ENCODE measurements at places on chromosomes 16 and 17.
A peak's percentile ranks its signal among the peaks of the same experiment; 100 is the strongest.

DNA sequence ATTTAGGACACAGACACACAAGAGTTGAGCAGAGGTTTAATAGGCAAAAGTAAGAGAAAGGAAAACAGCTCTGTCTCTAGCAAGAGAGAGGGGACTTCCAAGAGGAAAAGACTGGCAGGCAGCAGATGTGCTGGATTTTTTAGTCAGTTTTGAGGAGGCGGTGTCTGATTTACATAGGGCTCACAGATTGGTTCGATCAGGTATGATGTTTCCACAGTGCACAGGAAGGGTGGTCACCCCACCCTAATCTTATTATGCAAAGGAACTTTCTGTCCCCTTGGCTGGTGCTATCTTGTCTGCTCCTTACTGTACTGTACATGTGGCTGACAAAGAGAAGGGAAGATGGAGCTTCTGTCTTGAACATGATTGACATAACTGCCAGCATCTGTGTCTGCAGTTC is 25.3 kb downstream of the BFAR start:
- peak; percentile 14 for DNase-seq

GRCh38 chr16:66057057-66057456 is 309.4 kb upstream of the CDH5 start:
- DNase-seq = no peak

DNA sequence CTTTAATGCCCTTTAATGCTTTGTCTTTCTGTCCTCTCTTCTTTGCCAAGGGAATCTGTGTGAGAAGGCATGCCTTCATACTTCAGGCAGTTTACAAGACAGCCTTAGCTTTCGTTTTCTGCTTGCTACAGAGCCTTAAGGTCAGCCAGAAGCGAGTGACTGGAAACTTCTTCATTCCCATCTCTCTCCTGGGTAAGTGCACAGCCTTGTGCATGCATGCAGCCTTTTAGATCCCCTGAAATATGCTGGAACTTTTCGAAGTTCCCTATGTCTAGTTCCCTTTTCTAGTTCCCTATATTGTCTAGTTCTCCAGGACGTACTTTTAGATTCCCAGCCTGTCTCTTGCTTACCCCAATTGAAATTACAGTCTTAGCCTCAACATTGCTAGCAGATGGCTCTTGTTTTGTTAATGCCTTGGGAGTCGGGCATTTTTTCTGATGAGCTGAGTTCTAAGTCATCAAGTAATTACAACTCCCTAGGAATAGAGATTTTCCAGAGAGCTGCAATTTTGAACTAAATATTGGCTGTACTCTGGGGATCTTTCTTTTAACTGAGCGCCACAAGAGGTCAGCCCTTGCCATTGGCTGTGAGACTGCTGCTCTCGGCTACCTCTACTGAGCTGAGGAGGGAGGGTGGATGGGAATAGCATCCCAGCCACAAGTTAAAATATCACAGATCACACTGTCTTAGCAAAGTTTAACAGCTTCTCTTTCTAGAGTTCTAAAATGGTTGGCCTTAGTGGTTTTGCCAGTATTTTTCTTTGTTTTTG is 22.7 kb upstream of the PPM1D start:
- DNase-seq = peak; percentile 52

- DNase-seq = peak; percentile 93
Observed at GRCh38 chr16:84526794-84527531, 22.5 kb upstream of the MEAK7 start.

DNA sequence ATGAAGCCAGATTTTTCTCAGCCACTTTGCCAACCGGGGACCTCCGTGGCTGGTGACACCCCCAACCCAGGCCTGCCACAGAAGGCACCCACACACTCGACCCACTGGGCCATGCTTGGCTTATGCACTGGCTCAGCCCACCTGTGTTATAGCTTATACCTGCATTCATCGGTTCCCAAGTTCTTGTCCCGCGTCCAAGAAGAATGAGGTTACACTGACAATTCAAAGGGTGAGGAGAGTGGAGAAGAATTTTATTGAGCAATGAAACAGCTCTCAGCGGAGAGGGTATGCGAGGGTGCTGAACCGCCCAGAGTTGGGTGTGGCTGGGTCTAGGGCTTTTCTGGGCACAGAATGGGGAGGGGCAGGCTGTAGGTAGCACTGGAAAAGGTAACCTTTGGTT is 22.2 kb upstream of the CDH15 start:
- no peak for DNase-seq

DNA sequence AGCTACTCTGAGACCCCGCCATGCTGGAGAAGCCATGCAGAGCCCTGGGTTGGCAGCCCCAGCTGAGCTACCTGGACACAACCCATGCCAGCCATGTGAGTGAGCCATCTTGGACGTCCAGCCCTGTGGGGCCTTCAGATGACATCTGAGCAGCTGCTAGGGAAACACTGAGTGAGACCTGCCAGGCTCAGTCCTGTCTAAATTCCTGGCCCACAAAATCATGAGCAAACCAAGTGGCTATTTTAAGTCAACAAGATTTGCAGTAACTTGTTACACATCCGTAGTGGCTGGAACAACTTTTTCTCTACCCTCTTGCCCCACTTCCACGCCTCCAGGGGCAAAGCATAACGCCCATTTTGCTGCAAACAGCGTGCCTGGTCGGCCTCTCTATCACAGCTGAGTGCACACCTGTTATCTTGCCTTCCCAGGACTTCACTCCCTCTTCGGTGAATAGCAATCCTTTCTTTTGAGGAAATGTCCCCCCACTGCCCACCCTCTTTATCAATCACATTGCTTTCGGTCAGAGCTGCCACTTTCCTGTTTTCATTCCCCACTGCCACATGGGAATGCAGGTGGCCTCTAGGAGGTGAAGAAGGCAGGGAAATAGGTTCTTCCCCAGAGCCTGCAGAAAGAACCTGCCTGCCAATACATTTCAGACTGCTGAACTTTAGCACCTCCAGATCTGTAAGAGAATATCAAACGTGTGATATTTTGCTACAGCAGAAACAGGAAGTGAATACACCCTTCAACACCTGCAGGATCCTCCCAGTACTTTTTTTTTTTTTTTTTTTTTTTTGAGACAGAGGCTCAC is 7.4 kb upstream of the SCIMP start:
- no peak for DNase-seq

DNA sequence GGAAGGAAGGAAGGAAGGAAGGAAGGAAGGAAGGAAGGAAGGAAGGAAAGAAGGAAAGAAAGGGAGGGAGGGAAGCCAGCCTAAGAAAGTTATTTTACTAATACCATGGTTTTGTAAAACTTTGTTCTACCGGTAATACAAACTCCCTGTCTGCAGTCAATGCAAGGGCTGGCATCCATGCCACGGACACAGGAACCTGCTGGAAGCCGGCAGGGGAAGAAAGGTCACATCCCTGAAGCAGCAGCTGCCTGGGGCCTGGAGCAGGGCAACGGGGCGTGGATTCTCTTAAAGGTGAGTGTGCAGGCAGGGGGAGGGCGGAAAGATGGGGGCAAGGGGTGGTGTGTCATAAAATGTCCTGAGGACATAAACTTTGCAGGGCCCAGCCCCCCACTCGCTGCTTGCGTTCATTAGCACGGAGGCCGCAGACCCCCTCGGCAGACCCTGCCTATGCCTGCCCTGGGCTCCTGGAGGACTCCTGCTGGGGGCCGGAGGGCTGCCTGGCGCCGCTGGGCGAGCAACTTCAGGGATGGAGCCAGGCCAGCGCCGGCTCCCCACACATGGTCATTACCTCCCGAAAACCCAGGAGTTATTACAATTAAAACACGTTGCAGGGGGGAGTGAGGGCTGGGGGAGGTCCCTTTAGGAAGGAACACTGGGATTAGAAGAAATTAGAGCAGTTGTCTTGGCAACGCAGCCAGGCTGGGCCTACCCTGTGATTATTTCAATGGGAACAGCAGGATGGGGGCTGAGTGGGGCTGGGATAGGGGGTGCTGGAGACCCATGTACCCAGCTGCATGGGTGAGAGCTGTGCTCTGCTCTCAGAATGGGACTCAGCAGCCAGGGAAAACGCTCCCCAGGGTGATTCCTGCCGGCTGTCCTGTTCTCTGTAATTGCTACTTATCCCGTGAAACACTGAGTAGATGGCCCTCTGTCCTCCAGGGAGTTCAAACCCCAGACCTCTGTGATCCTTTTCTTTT is 257.9 kb downstream of the SOX9 start:
- DNase-seq = no peak

GRCh38 chr17:79797492-79798298 is 818 bp upstream of the CBX8 start:
- peak; percentile 89 for DNase-seq

- peak; percentile 56 for DNase-seq
Observed at GRCh38 chr16:50509521-50510341, 38.5 kb upstream of the NKD1 start.

- DNase-seq = peak; percentile 53
Observed at GRCh38 chr16:54145881-54146280, 140.7 kb downstream of the IRX3 start.

GRCh38 chr16:70688246-70688742 is 2.4 kb upstream of the MTSS2 start:
- DNase-seq = no peak

- DNase-seq = no peak
Observed at GRCh38 chr17:81160747-81161453, 4.4 kb upstream of the PVALEF start.

DNA sequence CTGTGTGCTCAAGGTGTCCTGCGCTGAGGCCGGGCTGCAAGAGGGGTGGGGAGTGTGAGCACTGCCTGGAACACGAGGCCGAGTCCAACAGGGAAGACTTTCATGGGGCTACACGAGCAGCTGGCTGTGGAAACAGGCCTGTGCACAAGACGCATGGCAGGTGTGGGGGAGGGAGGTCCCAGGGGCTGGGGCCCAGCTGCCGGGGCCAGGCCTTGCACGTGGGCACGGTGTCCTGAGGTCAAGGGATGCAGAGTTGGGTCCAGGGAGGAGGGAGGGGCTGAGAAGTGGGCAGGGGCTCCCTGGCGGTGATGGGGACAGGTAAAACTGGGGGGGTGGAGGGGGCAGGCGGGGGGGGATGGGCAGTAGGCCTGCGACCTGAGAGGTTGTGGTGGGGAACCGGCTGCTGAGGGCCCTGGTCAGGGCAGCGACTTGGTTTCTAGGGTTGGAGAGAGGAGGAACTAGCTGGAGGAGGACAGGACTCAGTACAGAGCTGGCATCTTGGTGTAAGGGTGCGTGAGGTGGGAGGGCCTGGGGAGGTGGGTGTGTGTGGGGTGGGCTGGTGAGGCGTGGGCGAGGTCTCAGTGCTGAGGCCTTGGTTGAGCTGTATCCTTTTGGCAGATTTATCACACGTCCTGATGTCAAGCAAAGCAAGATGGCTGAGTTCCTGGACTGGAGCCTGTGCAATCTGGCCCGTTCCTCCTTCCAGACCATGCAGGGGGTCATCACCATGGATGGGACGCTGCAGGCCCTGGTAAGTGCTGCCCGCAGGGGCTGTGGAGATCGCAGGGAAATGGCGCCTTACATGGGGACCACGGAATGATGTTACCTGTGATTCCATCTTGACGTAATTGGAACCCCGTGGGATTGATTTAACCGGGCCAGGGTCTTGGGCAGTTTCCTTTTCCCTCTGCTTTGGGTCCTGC is 29.4 kb downstream of the TBCD start:
- no peak for DNase-seq

- no peak for DNase-seq
Observed at GRCh38 chr16:23225634-23226033, 43.1 kb downstream of the SCNN1G start.

DNA sequence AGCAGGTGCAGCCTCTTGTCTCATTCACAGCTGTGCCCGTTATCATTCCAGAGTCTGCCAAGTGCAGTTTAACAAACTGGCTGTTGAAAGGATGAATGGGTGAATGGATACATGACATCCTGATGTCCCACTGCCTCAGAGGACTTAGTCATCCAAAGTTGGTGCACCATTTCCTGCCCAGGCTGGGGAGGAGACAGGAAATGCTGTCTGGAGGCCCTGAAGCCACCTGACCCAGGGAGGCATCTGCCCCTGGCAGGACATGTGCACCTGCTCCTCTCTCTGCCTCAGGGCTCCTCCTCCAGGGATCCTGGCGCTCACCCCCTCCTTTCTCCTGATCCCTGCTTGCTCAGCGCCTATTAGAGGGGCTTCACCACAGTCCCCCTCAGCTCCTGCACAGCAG is 1.8 kb upstream of the CD300C start:
- no peak for DNase-seq

DNA sequence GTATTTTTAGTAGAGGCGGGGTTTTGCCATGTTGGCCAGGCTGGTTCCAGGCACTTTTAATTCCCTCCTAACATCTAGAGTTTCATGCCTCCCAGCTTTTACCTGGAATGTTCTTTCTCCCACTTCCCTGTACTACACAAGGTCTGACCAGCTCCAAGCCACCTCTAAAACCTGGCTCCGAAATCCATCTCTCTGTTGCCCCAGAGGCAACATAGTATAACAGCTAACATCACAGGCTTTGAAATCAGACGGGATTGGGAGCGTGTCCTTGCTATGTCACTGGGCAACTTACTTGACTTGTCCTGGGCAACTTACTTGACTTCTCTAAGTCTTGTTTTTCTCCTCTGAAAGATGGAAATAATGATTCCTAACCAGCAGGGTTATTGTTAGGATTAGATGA is 15.1 kb downstream of the UNC45B start:
- DNase-seq = no peak

- DNase-seq = peak; percentile 34
Observed at GRCh38 chr16:138049-138417, 440 bp downstream of the NPRL3 start.

DNA sequence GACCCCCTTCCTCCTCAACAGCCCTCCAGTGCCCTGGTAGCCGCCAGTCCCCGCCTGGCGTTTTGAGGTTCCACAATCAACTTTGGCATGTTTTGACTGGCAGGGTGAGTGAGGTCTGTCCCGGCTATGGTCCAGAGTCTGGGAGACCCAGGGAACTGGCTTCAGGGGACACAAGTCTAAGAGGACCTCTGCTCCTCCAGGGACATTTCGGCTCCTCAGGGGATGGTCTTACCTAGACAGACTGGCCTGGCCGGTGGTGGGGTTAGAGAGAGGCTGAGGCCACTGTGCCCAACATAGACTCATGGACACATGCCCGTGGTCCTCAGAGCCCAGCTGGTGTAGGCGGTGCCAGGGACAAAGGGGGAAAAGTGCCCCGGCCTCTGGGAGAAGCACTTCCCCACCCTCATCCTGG is 2.2 kb downstream of the TMC8 start:
- DNase-seq = no peak

DNA sequence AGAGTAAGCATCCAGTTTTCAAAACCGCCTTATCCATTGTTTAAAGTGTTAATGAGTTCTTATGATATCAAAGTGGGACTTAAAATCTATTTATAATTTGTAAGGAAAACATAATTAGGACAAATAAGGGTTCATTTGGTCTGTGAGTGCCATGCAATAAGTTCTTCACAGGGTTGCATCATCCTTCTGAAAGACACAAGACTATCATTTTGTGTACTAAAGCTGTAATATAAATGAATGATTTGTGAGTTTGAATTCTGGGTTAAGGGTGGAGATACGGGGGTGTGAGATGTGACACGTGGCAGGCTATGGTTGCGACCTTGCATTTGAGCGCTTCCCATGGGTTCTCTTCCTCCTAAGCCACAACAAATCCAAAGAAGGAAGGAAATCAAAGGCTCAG is 6.8 kb downstream of the GAN start:
- DNase-seq = no peak

DNA sequence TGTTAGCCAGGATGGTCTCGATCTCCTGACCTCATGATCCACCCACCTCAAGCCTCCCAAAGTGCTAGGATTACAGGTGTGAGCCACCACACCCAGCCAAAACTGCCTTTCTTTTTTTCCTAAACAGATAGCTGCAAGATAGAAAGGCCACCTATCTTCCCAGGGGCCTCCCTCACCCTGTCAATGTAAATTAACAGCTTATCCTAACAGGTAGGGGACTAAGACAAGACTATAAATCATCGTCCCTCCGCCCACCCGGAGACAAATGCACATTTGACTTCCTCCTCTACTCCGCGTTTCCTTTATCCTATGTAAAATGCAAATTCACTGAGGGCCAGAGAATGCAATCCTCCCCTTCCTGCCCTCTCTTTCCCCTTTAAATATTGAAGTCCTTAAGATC is 71.4 kb downstream of the MARF1 start:
- DNase-seq = peak; percentile 37

Data from WERI-Rb-1 (cell line).